Endodermal cell (in vitro differentiated cells): ENCODE measurements at places on chromosomes 3 and 15.

GRCh38 chr3:123993818-123994217, 1.9 kb upstream of the ROPN1 start:
- H3K4me3 ChIP-seq = no peak overlapping the region
- no peaks in the 10 kb centered on the region for H3K36me3 ChIP-seq
- peaks cover 82% of the 10 kb centered on the region for H3K27me3 ChIP-seq
- no peak for DNase-seq

DNA sequence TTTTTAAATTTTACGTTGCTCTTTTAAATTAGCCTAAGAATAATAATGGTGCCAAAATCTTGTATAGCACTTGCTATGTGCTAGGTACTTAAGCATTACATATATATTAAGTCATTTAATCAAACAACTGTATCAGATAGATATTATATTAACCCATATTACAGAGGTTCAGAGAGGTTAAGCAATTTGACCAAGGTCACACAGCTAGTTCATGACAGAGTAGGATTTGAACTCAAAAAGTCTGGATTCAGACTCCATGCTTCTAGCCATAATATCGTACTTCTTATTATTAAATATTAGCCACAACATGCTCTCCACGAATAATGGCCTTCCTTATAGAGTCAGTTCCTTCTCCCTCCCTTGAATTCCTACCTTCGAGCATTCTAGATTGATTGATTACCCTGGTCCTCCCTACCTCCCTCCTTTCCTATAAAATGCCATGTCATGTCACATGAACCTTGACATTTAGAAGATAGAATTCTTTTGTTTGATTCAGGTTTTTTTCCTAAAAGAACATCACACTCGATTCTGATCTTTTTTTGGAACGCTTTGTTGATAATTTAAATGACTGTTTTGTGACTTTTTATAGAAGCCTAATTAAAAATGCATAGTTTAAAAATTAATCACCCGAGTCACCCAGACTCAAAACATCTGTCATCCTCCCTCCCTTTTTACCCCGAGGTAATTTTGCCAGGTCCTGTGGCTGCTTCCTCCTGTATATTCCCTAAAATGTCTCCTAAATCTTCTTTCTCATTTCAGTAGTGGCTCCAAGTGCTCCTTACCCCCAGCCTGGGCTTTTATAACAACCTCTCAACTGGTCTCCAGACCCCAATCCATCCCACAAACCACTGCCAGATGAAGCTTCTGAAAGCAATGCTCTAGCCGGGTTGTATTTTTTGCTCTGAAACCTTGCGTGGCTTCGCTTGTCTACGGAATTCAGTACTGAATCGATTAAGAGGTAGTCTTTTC, 8.5 kb upstream of the PSMD6 start:
- no peak overlapping the region for H3K4me3 ChIP-seq
- H3K27ac ChIP-seq = peak overlapping the region; percentile 51
- DNase-seq = no peak
- no peaks in the 10 kb centered on the region for H3K36me3 ChIP-seq

- H3K27me3 ChIP-seq = no peaks in the 10 kb centered on the region
- no peak overlapping the region for H3K27ac ChIP-seq
- no peak overlapping the region for H3K4me3 ChIP-seq
- H3K4me1 ChIP-seq = no peaks in the 10 kb centered on the region
- no peaks in the 10 kb centered on the region for H3K36me3 ChIP-seq
These were observed 545.0 kb downstream of the ZPLD1 start for GRCh38 chr3:102979682-102980354.

DNA sequence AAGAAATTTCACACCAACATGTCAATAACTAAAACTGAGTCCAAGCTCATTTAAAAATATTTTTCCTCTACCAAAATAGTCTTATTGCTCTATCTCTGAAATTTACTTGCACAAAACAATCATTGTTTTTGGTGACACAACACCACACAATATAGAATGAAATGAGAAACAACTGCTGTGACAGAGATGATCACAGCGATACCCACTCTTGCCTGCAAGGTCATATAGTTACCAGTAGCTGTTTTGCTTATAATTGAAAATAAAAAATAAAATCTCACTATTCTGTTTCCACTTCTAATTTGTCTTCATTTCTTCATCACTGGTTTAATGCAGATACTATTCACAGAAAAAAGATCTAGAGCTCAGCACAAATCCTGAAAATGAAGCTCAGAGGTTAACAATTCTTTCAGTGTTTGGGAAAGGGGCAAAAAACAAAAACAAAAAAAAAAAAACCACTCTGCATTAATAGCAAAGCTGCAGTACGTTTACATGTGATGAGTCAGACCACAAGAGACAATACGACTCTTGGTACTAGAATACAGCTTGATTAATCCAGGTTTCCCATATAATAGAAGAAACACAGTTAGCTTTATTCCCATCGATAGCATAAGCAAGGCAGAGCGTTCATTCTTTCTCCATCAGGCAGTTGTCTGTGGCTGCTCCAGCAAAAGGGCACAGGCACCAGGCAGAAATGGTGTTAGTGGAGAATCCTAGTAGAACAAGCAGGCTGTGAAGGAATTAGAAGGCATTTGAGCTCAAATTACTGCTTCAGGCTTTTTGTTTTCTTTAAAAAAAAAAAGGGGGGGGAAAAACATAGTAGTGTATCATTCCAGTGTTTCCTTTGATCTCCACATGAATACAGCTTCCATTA, 773 bp downstream of the ANKRD28 start:
- H3K27me3 ChIP-seq = no peaks in the 10 kb centered on the region
- H3K4me1 ChIP-seq = no peaks in the 10 kb centered on the region
- peak overlapping the region; percentile 59 for H3K4me3 ChIP-seq
- peak overlapping the region; percentile 88 for H3K27ac ChIP-seq
- H3K36me3 ChIP-seq = peaks cover 5% of the 10 kb centered on the region

- no peaks in the 10 kb centered on the region for H3K36me3 ChIP-seq
- H3K27ac ChIP-seq = no peak overlapping the region
- H3K4me1 ChIP-seq = no peaks in the 10 kb centered on the region
- no peak overlapping the region for H3K4me3 ChIP-seq
- H3K27me3 ChIP-seq = no peaks in the 10 kb centered on the region
- DNase-seq = no peak
These were observed 8.9 kb downstream of the PARP14 start for GRCh38 chr3:122689587-122689986.

GRCh38 chr3:195188426-195188927, 82.5 kb downstream of the XXYLT1 start:
- no peak overlapping the region for H3K4me3 ChIP-seq
- H3K27me3 ChIP-seq = no peaks in the 10 kb centered on the region
- peaks cover 3% of the 10 kb centered on the region for H3K4me1 ChIP-seq
- peaks cover 9% of the 10 kb centered on the region for H3K36me3 ChIP-seq
- DNase-seq = peak; percentile 34
